ENCODE measurements at places on chromosomes 4 and X.

DNA sequence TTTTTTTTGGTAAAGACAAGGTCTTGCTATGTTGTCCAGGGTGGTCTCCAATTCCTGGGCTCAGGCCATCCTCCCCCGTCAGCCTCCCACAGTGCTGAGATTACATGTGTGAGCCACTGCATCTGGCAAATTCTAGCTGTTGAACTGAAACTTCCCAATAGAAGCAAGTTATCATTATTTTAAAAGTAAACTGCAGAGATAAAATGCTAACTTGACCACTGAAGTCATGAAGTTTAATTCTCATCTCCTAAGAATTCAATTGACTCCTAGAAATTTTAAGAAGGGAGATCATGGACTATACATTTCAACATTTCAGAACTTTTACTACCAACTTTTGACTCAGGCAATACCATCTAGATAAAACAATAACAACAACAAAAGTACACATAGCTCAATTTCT lies 11.7 kb upstream of the EXOSC9 start:
- no peak for DNase-seq

- no peak for DNase-seq
Observed at GRCh38 chrX:130846746-130847145, 56.3 kb downstream of the ENOX2 start.

GRCh38 chr4:147599769-147600168 lies 17.4 kb upstream of the TMEM184C start:
- DNase-seq = no peak

DNA sequence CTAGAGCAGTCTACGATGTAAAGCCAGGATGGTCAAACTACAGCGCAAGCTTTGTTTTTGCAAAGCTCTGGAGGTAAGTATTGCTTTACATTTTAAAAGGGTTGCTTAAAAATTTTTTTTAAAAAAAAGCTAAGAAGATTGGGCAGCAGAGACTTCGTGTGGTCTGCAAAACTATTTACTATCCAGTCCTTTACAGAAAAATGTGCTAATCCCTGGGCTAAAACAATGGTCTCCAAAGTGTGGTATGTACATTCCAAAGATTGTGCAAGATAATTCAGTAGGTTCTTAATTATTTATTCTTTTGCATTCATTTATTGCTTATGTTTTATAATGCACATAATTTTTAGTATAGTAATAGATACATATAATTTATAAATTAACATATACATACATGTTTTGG lies 113.2 kb downstream of the MFAP3L start:
- no peak for DNase-seq

DNA sequence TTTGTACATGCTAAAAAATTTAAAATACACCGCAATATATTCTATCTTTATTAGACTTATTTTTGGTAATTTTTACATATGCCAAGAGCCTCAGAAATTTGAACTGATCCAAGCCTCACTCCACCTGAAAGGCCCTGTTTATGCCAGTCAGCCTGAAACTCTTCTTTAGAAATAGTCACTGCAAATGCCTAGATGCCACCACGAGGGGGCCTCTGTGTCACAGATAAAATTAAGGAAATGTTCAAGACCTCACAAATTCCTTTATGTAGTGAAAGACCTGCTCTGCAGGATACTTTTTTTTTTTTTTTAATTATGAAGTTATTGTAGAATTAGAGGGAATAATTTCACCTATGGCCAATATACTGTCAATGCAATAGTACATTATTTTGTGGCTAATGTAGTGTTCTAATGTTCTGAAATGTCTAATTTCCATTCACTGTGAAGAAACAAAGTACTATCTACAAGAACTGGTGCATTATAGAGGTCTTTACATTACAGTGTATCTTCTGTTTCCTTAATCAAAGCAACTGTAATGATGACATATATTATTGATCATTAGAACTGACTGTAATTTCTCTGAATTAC lies 69.8 kb downstream of the DTHD1 start:
- DNase-seq = peak; percentile 54

DNA sequence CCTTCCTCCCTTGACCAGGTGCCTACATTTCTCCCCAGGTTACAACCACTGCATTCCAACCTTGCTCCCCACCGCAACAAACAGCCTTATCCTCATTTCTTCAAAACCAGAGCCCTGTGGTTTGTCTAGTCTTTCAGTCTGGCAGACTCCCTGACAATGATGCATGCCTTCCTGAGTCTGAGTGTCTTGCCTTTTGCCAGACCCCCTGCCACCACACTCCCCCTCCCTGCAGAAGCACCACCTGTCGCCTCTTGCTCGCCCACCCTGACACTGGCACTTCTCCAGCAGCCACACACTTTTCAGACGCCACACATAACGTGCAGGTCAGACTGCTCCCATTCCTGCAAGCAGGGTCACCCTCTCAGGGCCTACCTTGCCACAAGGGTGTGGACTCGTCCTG lies 349.2 kb upstream of the NOCT start:
- no peak for DNase-seq

DNA sequence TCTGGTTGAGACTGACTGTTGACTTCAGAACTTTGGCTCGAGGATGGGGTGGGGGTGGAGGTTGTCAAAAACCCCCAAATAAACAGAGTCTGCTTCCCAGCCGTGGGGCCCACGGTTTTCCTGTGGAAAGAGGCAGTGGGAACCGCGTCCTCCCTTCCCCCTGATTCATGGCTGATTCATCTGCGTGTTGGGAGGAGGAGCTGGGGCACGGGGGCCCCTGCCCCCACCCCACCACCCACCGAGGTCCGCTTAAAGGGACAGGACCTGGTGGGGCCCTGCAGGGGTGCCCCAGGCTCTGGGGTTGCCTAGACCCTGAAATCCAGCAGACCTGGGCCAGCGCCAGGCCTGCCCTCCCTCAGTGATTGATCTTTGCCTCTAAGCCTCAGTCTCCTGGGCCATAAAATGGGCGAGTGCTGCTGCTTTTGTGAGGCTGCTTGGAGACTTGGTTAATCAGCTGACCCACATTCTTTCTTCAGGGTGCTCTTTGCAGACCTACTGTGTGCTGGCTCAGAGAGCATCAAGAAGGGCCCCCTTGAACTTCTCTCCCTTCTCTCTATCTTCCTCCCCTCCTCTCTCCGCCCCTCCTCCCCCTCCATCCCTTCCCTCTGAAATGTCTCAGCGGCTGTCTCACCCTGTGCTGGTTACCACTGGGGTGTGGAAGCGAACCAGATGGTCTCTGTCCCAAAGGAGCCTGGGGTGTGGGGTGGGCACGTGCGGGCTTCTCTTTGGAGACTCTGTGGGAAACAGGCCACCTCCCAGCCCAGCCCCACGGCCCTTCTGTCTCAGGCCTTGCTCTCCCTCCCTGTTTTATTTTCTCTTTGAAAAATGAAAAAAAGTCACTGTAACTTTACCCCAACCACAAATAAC lies 9.1 kb downstream of the HTRA3 start:
- DNase-seq = no peak

GRCh38 chr4:64407000-64407399 lies 2.2 kb downstream of the TECRL start:
- no peak for DNase-seq

GRCh38 chrX:11562570-11562969 lies 103.2 kb downstream of the ARHGAP6 start:
- no peak for DNase-seq

- DNase-seq = no peak
Observed at GRCh38 chr4:110853242-110853641, 230.4 kb upstream of the PITX2 start.

DNA sequence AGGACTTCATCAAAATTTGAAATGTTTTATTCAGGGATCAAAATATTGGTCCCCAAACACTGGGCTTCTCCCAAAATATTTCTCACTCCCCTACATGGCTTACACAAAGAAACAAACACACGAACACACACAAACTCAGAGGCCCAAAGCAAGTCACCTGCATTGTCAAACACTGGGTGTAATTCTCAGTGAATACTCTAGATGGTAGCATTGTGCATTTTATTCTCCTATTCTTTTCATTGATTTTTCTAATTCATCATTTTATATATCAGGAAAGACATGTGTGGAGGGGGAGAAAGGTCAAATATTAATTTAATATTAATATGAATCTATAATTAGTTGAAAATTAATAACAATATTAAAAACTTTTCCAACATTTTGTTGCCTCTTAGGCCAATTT lies 72.3 kb upstream of the TNMD start:
- no peak for DNase-seq

DNA sequence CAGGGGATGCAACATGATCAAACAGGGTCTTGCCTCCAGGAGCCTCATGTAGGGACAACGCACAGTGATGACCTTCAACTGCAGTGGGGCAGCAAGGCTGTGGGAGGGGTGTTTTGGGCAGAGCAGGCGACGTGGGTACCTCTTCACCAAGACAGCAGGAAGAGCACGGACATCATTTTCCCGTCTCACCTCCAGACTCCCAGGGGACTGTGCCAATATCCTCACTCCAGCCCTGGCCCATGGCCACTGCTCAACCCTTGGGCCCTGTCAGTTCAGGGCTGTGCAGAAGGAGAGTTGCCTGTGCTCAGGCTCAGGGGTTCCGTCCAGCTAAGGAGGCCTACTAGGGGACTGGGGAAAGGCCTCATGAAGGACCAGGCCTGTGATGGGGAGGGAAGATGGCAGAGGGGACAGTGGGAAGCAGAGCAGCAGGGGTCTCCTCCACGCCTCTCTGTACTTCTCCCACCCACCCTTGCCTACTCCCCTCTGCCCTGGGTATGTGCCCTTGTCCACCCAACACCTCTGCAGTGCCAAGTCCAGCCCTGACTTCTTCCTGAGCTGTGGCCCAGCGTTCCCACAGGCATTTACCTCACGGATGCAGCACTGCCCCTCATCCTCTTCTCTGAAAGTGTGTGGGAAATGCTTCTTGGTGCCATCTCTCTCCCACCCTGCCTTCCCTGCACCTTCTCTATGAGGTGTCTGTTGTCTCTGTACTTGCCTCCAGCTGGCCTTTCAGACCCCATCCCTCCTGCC lies 1.4 kb downstream of the IL9R start:
- no peak for DNase-seq

GRCh38 chr4:100100985-100101384 lies 89.3 kb downstream of the DDIT4L start:
- no peak for DNase-seq

GRCh38 chr4:23814996-23815660 lies 74.7 kb downstream of the PPARGC1A start:
- DNase-seq = no peak

DNA sequence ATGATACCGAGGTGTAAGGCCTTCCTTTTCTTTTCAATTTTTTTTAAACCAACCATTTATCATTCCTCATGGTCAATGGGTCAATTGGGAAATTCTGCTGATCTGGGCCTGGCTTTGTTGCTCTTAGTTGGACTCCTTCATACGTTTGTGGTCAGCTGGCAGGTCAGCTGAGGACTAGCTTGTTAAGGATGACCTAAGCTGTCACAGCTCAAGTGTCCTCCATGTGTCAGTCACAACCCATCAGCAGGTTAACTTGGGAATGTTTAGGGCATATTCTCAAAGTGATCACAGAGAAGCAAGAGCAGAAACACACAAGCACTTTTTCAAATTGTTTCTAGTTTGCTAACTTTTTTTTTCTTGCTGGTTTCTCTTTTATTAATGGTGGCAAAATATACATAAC lies 117.4 kb upstream of the MAB21L2 start:
- no peak for DNase-seq

- DNase-seq = no peak
Observed at GRCh38 chr4:114041117-114041475, 61.6 kb upstream of the ARSJ start.

DNA sequence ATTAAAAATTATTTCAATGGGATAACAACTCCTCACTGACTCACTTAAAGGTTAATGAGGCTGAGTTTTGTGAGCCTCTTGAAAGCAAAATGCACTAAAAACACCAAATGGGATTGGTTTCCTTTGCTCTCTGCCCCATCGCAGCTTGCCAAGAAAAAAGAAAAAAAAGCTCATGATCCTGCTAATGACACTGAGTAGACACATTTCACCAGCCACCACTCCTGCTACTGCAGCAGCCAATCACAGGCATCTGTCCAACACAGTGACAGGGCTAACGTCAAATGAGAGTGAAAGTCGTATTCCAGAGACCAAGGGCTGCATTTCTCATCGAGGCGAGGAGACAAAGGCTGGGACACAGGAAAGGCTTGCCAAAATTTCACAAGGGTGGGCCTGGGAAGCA lies 5.2 kb downstream of the APBB2 start:
- DNase-seq = no peak

Data from central memory CD8-positive, alpha-beta T cell (primary cell).